Fibroblast of skin of left quadriceps (primary cell): ENCODE measurements at places on chromosomes 6 and 20.

- no peak for DNase-seq
These were observed 176.4 kb downstream of the MAFB start for GRCh38 chr20:40512591-40512990.

DNA sequence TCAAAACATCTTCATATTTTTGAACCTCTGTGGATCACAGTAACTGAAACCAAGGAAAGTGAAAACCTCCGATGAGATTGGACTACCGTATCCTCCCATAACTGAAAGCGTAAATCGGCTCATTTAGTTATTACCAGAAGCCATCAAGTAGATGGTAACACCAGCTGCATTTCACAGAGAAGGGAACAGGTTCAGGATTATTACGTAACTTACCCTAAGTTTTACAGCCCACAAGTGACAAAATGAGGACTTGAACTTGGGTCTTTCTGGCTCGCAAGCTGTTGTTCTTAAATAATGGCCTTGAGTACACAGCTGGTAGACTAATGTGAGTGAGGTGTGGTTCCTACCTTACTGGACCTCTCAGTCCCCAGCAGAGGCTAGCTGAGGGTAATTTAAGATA is 37.9 kb upstream of the CBLN4 start:
- no peak for DNase-seq

GRCh38 chr6:13710552-13711323 is 897 bp downstream of the RANBP9 start:
- no peak for DNase-seq

- no peak for DNase-seq
These were observed 95.8 kb upstream of the LY86 start for GRCh38 chr6:6492675-6493074.

DNA sequence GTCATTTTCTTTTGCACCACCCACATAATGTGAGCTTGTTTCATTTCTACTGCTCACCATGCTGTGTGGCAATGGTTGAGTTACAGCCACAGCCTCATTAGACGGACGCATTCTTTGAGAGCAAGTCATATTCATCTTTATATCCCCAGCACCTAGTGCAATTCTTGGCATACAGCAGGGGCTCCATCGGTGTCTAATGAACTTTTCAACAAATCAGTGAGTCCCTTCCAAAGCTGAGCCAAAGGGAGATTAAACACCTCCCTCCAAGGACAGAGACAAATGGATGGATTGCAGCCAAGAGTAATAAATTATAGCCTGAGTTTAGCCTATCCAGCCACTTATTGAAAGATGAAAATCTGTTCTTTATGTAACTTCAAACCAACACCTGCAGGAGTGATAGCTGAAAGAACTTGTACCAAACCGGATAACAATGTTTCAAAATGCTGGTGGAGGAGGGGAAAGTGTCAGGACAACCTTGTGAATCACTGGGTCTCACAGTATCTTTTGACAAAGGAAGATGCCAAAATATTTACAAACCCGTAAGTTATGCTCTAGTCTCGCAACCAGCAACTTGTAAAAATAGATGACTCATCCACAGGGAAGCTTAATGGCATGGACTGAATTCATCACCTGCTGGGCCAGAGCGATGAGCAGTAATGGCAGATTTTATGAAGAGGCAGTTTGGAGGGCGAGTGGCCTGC is 139.0 kb downstream of the PXDC1 start:
- DNase-seq = peak; percentile 91

DNA sequence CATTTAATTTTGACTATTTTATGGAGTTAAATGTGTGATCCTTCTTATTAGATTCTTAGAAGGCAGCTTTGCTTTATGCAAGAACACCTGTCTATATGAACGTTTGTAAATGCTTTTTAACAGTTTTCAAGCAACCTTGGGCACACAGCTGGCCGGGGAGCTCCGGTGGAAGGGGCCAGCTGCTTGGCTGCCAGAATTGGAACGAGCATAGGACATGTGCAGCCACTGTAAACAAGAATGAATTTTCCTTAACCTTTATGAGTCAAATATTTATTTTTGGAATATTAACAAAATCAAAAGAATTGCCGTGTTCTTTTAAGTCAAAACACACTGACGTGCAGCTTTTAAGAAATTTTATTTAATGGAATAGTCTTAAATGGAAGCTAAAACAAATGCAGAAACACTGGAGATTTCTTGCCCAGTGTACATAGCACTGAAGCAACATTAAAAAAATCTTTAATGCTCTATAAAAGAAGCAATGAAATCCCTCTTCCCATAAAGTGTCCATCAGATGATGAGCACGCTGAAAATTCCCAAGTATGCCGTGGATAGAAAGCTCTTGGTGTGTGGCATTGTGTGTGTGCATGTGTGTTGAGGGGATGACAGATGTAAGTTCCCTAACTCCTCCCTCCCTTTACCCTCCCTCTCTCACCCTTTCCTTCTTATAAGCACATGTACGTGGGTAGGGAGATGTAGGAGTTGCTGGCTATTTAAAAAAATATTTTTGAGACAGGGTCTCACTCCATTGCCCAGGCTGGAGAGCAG is 208.9 kb upstream of the EXOC2 start:
- DNase-seq = no peak

GRCh38 chr20:18628330-18628920 is 40.6 kb downstream of the DTD1 start:
- DNase-seq = no peak

GRCh38 chr6:107607116-107607515 is 117.2 kb downstream of the SOBP start:
- DNase-seq = no peak

GRCh38 chr6:100504786-100505737 is 40.3 kb upstream of the SIM1 start:
- peak; percentile 56 for DNase-seq

DNA sequence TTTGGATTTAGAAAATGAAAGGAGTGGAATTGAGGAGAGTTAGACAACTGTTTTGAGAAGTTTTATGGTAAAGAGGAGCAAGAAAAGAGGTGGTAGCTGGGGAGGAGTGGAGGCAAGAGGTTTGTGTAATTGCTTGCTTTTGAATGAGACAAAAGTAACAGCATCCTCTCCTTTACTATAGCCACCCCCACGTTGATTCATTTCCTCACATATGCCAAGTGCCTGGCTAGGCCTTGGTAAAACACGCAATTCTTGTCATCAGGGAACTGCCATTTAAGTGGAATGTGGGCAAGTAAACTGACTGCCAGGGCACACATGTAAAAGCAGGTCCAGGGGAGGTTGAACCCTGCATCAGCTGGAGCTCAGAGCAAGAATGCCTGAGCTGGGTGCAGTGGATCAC is 4.1 kb downstream of the MTRES1 start:
- DNase-seq = no peak

- peak; percentile 51 for DNase-seq
These were observed 26.8 kb upstream of the RPP40 start for GRCh38 chr6:5030596-5031136.

GRCh38 chr20:62286493-62287064 is 16.2 kb upstream of the ADRM1 start:
- DNase-seq = no peak
